ENCODE measurements at places on chromosomes 6 and 20.
A peak's percentile ranks its signal among the peaks of the same experiment; 100 is the strongest.

DNA sequence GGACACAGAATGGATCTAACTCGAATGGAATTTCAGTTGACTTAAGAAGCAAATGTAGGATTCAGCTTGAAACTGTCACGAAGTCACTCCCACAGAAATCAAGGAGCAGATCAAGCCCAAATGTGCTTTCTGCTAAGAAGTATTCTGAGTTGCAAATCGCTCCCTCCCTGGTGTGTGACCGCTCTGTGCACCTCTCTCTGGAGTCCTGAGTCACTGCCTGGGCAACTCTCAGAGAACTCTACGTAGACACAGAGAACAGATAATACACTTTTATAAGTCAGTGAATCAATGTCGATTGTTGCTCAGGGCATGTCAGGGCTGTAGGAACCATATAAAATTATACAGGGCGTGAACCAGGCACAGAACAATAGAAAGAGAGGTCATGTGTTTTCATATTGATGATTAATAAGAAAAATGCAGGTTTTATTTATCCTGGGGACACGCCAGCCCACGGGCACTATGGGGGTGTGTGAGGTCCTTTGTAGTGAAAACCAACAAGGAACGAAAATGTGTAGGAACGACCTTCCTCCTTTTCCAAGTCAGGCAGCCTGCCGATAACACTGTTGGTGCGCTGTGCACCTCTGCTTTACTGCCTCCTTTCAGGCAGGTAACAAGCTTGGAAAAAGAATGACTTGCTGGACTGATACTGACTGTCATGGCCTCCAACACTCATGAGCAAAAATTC lies 248.1 kb upstream of the FOXQ1 start:
- DNase-seq = no peak

DNA sequence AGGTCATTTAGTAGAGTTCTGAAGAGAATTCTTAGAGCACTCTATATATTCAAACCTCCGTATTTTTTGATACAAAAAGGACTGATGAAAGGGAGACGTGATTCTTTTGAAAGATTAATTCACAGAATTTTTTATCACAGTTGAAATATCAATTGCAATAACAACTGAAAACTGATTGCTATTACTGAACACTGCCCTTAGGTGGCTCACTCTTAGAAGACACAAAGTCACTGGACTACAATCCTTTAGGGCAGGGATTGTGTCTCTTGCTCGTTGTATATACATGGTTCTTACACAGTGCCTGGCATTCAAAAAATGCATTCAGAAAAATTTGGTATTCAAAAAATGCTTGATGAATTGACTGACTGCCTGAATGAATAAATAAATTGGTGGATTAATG lies 17.1 kb upstream of the CALHM6 start:
- no peak for DNase-seq

- DNase-seq = peak; percentile 42
These were observed 131.2 kb upstream of the BTN3A2 start for GRCh38 chr6:26233649-26234420.

DNA sequence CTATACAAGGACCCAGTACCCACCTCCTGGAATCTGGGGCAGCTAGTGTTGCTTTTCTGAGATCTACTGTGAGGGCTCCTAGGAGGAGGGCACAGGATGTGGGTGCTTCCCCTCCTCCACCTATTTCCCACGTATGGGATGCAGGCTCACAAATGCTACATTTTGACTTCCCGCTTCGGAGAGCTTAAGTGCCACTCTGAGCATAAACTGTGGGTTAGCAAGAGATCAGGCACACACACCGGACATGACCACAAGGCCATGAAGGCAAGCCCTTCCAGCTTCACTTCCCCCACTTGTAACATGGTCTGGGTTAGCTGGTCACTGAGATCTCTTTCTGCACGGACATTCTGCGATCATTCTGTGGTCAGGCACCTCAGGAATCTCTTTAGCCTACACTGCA lies 15.7 kb upstream of the TGM3 start:
- no peak for DNase-seq

GRCh38 chr6:16595514-16596120 lies 165.6 kb downstream of the ATXN1 start:
- DNase-seq = no peak

DNA sequence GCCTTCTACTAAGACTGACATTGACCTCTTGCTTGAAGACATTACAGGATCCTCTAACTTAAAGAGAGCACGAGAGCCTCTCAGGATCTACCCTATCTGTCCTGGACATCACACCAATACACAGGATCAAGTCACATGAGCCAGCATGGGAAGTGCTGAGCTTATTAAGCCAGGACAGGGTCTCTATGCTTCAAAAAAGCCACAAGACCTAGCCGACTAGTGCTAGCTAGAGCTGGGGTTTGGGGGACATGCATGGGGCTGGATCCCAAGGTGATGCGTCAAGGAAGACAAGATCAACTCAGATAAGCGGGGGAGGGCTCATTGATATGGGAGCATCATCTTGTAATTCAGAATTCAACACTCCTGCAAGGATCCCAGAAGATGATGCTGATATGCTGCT lies 167.2 kb upstream of the TAB2 start:
- no peak for DNase-seq

GRCh38 chr20:24779946-24780345 lies 169.1 kb upstream of the CST7 start:
- no peak for DNase-seq

GRCh38 chr6:133704371-133704770 lies 184.5 kb upstream of the TCF21 start:
- no peak for DNase-seq

DNA sequence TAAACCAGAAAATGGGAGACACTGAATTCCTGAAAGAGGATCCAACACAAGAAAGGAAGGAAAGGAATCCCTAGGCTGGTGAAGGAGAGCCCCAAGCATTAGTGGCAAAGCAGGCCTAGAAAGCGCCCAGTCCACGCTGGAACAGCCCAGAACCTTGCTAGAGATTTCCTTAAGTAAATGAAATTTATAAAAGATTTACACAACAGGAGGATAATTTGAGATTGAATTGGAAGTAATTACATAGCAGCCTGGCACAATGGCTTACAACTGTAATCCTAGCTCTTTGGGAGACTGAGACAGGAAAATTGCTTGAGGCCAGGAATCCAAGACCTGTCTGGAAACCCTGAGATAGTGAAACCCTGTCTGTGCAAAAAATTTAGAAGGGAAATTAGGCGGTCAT lies 26.8 kb upstream of the C20orf144 start:
- no peak for DNase-seq

GRCh38 chr20:48201188-48201587 lies 415.9 kb upstream of the SULF2 start:
- no peak for DNase-seq

DNA sequence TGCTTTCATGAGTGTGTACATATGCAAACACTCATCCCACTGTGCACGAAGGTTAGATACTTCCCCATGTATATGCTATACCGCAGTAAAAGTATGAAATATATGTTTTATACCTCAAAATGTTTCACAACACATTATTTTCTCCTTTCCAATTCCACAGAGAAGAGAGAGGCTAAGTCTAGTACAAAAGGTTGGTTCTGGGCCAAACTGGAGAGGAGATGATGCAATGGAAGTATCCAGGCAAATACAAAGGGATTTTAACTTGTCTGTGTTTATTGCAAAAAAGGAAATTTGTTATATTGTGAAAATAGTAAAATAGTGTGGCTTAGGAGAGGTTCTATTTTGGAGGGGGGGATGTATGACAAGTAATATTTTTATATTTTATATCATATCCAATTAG lies 112.6 kb downstream of the PLCB1 start:
- DNase-seq = no peak

Data from stimulated activated CD8-positive, alpha-beta memory T cell treated with anti-CD3 and anti-CD28 coated beads, Interleukin-12 subunit alpha, Interleukin-12 subunit beta, amount 100 ng/mL, for 4 hours (primary cell).